ENCODE measurements at places on chromosomes 6 and 20.

- no peak for DNase-seq
These were observed 115.3 kb downstream of the JARID2 start for GRCh38 chr6:15361197-15361596.

DNA sequence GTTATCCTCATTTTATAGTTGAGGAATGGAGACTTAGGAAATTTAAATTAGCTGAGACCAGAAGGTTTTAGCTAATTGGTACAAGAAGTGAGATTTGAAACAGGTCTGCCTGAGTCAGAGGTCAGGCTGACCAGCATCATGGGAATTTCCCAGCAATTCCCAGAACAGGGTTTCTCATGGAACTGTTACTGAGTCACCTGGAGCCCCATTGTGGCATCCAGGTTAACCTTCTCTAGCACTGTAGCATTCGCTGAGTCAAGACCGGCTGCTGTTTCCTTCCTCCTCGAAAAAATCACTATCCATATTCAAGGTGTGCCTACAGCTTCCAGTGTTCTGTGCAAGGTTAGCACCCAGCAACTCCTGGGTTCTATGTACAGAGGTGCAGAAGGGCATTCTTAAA, 238.0 kb upstream of the MAN1A1 start:
- DNase-seq = no peak

DNA sequence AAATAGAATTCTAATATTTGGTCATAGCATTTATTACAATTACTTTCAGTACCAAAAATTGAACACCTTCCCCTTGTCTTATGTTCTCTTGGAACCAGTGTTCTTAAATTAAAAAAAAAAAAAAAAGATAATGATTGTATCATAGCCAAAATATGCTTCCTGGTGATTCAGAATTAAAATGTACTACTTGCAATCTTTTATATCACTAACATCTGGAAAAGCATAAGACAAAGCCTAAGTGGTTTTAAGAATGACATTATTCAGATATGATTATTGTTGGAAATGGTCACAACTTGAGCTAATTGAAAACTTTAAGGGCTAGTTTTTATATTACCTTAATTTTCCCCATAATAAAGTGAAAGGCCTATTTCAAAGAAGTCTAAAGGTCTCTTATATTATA, 493.3 kb upstream of the MARCKS start:
- DNase-seq = no peak

- no peak for DNase-seq
These were observed 111.0 kb downstream of the GJA10 start for GRCh38 chr6:90005048-90005827.

GRCh38 chr20:58745391-58745790, 52.8 kb downstream of the NPEPL1 start:
- no peak for DNase-seq

GRCh38 chr6:117545161-117545595, 57.1 kb downstream of the GOPC start:
- no peak for DNase-seq

GRCh38 chr20:36214684-36215256, 21.5 kb upstream of the AAR2 start:
- DNase-seq = peak; percentile 50

DNA sequence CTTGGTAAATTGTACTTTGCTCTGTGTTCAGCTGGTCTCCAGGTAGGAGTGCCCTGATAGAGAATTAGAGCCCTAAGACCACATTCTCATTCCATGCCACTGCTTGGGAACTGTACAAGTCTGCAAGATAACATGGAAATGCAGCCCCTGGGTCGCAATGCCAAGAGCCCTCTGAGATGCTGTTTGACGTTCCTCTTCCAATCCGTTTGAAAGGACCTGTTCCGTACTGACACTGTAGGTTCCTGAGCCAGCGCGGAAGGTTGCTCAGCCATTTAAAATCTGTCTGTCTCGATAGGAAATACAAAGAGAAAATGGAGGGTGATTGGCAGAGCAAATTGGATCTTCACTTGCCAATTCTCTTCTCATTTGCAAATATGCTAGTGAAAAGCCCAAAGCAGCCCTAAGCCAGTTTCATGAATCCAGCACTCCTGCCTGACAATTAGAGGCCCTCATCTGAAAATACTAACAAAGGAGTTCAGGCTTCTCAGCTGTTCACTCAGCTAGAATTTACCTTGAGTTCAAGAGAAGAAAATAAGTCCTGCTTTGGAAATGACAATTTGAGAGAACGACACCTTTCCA, 100.6 kb upstream of the AFDN start:
- DNase-seq = no peak

- DNase-seq = peak; percentile 31
These were observed 242.0 kb downstream of the ARID1B start for GRCh38 chr6:157019115-157019641.

DNA sequence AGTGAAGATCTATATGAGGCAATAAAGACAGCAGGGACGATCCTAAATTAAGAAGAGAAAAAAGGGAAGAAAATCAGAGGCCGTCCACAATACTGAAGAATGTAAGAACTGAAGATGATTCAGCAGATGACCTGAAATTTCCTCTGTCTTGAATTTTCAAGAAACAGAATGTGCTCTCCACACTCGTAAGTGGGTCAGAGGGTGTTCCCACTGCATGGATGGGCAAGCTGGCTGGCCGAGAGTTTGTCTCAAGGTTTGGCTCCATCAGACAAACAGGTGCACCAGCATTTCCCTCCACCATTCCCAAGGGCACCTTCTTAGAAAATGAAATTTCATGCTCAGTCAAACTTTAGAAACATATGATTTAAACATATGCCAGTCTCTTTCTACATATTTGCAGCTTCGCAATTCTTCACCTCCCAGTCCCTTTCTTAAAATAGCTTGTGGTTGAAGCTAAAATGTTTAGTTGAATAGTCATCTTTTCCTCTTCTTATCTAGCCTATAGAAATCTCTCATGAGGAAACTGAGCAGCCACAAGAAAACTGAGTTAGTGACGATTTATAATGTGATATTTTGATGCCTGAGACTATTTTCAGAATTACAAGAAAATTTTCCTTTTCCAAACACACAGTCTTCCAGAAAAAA, 576.4 kb downstream of the PRKN start:
- DNase-seq = no peak

GRCh38 chr6:161353208-161353613, 79.3 kb upstream of the AGPAT4 start:
- DNase-seq = no peak

- DNase-seq = no peak
These were observed 705.3 kb downstream of the KIF16B start for GRCh38 chr20:15867899-15868298.

- DNase-seq = no peak
These were observed 183.1 kb downstream of the MOXD1 start for GRCh38 chr6:132218059-132218696.

GRCh38 chr6:143601504-143601903, 76.3 kb upstream of the PHACTR2 start:
- DNase-seq = no peak

DNA sequence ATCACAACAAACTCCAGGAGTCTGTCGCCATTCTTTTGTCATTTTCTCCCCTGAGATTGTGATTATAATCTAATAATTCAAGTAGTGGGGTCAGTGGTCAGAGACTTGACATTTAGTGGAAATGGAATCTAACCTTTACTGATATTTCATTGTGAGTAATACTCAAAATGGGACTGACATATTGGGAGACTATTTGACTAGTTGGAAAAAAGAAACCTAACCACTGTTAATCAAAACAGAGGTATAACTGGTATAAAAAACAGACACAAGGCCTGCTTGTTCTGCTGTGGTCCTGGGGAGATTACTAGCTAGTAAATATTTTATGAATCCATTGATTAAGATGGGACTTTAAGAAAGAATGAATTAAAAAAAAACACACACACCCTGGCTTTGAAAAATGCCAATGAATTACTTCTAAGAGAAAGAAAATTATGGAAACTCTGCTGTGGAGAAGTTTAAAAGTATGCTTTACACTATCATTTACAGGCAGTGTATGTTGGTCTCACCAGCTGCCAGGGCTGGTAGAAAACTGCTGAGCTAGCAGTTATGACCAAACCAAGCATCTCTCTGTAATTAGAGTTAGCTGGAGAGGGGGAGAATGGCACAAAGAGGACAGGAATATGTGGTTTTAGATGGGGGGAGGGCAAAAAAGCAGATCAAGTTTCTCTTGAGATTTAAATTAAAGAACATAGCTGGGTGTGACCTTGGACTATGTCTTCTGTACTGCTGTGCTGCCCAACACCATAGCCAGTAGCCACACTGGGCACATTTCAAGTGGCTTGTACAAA, 103.7 kb downstream of the FYN start:
- DNase-seq = no peak

DNA sequence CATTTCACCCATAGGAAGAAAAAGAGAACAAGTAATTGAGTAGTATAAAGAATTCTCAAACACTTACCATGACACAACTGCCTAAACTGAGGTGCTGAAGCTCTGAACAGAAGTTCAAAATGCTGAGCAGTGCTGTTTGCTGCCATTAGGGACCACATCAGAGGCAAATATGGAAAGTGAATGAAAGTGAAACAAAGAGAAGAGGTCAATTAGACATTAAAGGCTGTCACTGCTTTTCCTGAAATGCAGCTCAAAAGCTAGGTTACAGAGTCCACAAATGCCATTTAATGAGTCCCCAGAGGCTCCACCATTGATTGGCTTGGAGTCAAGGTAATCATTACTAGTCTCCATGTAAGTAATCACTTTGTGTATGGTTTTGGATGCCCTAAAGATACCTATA, 46.1 kb downstream of the POU3F2 start:
- no peak for DNase-seq

DNA sequence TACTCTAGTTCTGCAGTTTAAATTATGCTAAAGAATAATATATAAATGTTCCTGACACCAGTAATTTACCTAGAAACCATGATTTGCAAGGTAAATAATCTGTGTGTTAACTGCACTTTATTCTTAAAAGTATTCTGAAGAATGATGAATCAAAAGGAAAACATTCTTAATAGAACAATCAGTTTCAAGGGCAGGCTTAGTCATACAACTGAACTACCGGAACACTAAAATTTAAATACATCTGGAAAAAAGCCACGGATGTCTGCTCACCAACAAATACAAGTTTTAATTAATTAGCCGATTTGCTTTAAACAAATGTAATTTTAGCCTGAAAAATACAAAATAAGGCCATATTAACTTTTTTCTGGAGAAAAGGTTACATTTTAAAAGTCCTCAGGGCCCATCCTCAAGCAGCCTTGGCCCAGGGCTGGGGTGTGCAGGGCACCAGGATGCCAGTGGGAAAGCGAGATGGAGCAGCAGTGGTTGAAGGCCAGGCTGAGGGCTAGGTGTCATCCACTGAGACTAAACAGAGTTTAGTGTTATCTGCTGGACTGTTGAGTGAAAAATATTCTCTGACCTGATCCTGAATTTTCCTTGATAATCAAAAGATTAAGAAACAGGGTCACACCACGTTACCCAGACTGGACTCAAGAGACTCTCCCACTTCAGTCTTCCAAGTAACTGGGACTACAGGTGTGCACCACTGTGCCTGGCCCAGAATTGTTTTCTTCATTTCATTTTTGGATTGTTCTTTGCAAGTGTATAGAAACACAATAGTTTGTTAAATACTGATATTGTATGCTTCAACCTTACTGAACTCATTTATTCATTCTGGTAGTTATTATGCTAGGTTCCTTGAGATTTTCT, 88.2 kb upstream of the DST start:
- no peak for DNase-seq

DNA sequence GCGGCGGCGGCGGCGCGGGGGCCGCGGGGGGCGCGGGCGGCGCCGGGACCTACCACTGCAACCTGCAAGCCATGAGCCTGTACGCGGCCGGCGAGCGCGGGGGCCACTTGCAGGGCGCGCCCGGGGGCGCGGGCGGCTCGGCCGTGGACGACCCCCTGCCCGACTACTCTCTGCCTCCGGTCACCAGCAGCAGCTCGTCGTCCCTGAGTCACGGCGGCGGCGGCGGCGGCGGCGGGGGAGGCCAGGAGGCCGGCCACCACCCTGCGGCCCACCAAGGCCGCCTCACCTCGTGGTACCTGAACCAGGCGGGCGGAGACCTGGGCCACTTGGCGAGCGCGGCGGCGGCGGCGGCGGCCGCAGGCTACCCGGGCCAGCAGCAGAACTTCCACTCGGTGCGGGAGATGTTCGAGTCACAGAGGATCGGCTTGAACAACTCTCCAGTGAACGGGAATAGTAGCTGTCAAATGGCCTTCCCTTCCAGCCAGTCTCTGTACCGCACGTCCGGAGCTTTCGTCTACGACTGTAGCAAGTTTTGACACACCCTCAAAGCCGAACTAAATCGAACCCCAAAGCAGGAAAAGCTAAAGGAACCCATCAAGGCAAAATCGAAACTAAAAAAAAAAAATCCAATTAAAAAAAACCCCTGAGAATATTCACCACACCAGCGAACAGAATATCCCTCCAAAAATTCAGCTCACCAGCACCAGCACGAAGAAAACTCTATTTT, 2.0 kb downstream of the FOXC1 start:
- no peak for DNase-seq

GRCh38 chr20:53171065-53171464, 198.9 kb downstream of the TSHZ2 start:
- DNase-seq = no peak
